Endothelial cell of umbilical vein (primary cell): ENCODE measurements at places on chromosomes 5 and 9.

DNA sequence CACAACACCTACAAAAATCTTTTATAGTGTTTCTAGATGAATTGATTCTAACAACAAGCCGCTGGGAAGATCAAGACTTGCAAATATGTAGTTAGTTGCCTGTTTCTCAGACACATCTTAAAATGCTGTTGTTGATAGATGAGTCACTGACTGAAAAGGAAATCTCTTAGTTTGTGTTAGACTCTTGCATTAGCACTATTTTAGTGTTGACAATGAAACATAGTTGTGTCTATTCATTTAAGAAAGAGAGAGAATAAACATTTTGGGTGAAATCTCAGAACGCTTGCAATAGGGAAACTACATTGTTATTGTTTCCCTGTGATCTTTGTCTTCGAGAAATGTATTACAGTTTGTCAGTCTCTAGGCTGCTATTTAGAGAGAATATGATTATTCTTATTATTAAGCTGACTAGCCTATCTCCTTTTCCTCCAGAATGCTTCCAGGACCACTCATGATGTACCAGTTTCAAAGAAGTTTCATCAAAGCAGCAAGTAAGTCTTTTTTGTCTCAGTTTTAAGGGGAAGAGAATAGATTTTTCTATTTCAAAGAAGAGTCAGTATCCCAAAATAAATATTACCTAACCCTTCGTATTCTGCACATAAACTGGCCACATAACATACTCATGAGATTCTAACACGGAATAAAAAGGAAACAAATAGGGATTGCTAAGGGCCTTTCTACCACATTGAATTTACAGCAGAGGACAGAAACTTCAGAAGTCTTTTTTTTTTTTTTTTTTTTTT lies 285.6 kb downstream of the ARHGAP26 start:
- DNase-seq, result peak; percentile 69

DNA sequence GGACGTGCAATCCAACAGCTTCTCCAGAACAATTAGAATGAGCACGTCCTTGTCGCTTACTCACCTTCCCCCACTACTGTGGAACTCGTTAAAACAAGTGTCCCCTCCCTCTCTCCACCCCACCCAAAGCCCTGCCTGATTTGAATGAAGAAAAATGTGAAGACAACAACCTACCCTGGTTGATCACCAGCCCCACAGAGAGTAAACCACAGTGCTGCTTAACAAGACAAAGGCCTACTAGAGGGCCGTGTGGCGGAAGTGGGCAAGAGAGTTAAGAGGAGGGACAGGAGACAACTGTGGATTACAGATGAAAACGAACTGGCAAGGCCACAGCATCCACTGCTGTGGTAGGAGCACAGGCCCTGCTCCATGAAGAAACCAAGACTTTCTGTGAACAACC lies 51.1 kb downstream of the CDK5RAP2 start:
- no peak for DNase-seq

DNA sequence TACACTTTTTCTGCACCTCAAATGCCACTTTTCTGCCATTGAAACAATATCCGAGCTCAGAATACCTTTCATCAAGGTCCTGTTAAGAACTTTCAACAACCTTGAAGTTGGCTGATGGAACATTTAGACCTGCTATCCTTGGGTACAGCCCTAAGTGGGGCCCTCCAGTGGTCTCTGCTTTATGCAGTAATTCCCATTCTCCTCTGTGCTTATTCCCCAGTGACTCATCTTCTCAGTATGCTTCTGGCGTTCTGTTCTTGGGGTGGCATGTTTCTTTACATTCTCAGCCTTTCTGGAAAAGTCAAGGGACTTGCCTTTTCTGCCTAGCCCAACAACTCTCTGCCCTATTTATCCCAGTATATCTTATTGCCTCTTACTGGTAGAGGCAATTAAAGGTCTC lies 7.1 kb downstream of the ANP32B start:
- peak; percentile 40 for DNase-seq

GRCh38 chr9:83444110-83444509 lies 94.1 kb downstream of the FRMD3 start:
- DNase-seq, result no peak

DNA sequence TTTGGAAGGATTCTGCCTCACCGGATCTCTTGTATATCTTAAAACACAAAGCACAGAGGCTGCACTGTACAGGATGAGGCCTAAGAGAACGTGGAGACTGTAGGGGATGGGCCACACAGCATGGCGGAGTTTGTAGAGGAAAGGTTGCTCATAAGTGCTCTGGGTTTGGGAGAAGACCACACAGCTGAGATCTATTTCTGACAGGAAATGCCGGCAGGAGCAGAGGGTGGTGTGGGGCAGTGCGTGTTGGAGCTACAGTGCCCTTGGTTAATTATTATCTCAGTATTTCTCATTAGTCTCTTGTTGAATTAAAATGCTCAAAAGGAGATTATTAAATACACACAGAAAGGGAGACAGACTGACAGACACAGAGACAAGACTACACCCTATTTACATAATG lies 9.6 kb downstream of the PALM2AKAP2 start:
- no peak for DNase-seq

GRCh38 chr5:149434162-149435014 lies 55.3 kb upstream of the IL17B start:
- peak; percentile 64 for DNase-seq

DNA sequence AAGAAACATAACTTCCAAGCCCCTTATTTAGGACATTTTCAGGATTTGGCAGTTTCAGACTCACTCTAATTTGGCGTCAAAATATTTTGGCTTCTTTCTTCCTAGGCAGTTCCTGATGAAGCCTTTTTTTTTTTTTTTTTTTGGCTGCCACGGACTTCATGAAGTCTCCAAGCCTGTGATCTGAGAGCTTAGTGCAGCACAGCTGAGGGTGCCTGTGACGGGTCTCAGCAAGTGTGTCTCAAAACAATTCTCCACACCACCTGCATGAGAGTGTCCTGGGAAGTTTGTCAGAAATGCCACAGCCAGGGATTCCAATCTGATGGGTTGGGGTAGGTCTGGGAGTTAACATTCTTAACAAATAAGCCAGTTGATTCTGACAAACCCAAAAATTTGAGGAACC lies 6.0 kb upstream of the ESM1 start:
- DNase-seq, result no peak

DNA sequence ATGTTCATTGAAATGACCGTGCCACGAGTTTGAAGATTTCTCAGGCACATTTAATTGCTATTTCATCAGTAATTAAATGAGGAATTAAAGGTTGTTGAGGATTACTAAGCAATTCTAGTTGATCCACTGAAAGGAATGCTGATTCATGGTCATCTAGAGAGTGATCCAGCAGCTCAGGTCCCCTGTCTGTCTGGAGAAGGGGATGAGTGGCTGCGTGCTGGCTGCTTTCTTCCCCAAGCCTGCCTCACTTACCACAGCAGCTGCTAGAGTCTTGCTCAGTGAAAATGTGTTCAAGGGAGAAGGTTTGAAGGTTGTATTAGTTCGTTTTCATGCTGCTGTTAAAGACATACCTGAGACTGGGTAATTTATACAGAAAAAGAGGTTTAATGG lies 7.8 kb upstream of the TGFBI start:
- no peak for DNase-seq

GRCh38 chr5:173324115-173325001 lies 3.9 kb downstream of the STC2 start:
- peak; percentile 42 for DNase-seq

DNA sequence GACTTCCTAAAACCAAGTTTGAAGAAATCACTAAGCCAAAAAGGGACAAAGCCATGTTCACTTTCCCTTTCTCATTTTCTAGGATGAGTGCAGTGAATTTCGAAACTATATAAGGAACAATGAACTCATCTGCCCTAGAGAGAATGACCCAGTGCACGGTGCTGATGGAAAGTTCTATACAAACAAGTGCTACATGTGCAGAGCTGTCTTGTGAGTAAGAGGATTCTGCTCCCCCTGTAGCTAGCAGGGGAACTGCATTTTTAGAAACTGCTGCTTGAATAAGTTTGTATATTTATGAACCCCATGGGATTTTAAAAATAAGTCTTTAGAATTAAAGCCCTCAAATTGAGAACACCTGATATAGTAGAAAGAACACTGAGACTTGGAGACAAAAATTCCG lies 42.7 kb upstream of the SPINK14 start:
- DNase-seq, result peak; percentile 5

DNA sequence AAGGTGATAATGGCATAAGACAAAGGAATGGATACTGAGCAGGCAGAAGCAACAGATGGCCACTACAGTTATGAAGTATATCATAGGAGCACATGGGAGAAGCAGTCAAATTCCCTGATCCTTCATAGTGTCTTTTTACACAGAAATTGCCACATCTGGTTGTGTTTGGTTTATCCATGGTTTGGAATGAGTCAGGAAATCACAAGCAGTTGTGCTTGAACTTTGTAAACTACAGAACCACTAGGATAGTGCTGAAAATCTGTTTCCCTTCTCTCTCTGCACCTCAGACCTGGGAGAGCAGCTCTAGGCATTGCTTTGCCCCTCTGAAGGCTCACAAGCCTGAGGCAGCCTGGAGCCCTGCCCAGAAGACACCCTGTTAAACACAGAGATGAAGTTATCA lies 134.0 kb downstream of the DMRT2 start:
- no peak for DNase-seq

GRCh38 chr5:126799780-126800179 lies 22.8 kb downstream of the LMNB1 start:
- DNase-seq, result no peak

- DNase-seq, result no peak
These were observed 121.1 kb downstream of the EGFLAM start for GRCh38 chr5:38379350-38379937.

- DNase-seq, result no peak
These were observed 877.7 kb downstream of the TLE4 start for GRCh38 chr9:80449513-80449912.

- DNase-seq, result no peak
These were observed 341.8 kb downstream of the ICE1 start for GRCh38 chr5:5764246-5764645.
